ENCODE measurements at places on chromosomes 5 and 9.
A peak's percentile ranks its signal among the peaks of the same experiment; 100 is the strongest.

DNA sequence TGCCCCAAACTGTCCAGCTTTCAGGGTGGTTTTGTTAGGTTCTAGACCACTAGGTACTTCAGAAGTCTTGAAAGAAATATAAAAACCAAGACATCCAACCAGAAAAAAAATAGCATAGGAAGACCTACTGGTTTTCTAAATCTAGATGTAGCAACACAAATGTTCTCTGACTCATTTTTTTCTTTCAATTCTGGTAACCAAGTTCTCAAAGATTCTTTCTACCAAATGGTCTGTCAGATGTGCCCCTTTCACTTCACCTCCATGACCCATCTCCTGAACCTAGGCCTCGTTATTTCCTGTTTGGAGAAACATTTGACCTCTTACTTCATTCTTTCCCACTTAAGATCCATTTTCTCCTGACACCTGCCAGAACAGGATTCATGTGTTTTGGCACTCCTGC, 355.3 kb downstream of the KIAA0825 start:
- DNase-seq = no peak

- no peak for DNase-seq
Measured at GRCh38 chr5:18179579-18179978, 545.3 kb downstream of the TAF11L14 start.

GRCh38 chr5:163633926-163634460, 128.6 kb downstream of the MAT2B start:
- no peak for DNase-seq

GRCh38 chr9:95268681-95269080, 48.8 kb downstream of the FANCC start:
- DNase-seq = peak; percentile 69

GRCh38 chr9:136245219-136246150, at the start of gene QSOX2:
Gene QSOX2, minus strand, starts transcription at chr9:136245812. Its CDS starts 9 bp downstream, at chr9:136245803.
- peak; percentile 46 for DNase-seq

DNA sequence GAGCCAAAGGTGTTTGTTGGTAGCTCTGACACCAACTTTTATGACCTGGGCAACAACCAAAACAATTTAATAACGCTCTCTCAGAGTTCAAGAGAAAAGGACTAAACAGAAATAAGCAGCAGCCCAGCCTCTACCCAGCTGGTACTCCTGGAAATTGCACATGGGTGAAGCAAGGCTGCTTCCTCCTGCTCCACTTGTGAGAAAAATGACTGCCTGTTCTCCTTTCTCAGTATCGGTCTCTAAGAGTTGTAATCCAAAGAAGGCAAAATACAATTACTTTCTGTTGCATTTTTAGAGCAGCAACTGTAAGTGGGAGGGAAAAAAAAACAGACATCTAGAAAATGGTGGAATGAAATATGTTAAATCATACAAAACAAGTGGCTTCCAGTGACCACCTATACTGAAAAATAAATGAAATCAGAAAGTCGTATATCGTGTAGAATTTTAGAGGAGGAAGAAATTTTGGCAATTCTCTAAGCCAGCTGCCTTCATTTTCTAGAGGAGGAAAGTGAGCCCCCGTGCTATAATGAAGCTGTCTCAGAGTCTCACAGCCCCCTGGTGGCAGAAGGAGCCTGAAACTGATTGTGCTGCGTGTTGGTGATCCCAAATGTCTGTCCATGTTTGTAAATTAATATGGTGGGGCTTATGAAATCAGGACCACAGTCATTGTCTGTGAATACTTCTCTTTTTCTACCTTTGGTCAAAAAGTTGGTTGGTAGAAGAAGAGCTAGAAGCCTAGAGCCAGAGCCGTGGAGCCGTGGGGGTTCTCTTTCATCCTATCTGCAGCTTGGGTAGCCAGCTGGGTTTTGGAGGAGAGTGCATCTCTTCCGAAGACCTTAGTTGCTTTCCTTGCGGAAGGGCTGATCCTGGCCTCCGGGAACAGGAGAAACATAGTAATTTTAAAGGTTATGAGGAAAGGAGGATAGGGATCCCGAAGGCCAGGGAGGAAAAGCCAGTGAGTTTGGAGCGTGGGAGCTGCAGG, 139.9 kb downstream of the PIP5K1B start:
- DNase-seq = peak; percentile 25

DNA sequence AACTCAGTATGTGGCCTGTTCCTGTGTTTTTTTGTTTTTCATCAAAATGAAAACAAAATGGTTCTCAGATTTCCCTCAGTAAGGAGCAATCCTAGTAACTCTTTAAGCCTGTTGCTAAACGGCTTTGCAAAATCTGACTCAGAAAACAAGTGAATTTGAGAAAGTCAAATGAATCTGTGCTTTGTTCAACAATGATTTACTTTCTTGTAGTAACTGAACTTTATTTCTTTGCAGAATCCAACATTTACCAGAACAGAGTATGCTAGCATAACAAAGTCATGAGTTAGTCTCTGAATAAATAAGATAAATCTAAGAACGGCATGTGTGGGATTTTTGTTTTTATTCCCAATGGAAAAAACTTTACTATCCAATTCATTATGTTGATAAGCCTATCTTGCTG, 93.8 kb downstream of the OXCT1 start:
- DNase-seq = no peak

DNA sequence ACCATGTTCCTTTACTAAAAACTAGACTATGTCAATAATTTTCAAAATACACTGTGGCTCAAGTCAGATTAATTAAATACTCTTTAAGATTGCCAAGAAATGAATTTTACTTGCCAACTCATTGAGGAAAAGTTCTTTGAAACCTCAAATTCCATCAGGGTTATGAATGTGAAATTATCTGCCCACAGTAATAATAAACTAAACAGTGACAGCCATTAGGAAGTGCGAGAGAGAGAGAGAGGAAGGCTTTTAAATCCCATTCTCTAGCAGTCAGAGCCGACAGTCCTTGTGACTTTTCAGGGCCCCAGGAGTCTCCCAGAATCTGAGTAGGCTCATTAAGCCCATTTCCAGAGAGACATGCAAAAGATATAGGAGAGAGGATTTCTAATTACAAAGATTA, 236.1 kb downstream of the MARCHF11 start:
- no peak for DNase-seq

DNA sequence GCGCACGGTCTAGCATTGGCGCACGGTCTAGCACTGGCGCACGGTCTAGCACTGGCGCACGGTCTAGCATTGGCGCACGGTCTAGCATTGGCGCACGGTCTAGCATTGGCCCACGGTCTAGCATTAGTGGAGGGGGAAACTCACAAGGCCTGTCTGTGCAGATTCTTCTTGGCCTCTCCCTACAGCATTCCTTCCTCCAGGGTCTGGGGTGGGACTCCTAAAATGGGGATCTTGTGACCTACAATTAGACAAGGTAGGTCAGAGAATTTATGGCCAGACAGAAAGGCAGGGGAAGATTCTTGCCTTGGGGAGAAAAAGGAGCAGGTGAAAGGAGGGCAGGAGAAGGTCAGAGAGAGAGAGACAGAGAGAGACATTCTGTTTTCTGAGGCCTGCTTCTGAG, 5.4 kb upstream of the GBGT1 start:
- DNase-seq = no peak

DNA sequence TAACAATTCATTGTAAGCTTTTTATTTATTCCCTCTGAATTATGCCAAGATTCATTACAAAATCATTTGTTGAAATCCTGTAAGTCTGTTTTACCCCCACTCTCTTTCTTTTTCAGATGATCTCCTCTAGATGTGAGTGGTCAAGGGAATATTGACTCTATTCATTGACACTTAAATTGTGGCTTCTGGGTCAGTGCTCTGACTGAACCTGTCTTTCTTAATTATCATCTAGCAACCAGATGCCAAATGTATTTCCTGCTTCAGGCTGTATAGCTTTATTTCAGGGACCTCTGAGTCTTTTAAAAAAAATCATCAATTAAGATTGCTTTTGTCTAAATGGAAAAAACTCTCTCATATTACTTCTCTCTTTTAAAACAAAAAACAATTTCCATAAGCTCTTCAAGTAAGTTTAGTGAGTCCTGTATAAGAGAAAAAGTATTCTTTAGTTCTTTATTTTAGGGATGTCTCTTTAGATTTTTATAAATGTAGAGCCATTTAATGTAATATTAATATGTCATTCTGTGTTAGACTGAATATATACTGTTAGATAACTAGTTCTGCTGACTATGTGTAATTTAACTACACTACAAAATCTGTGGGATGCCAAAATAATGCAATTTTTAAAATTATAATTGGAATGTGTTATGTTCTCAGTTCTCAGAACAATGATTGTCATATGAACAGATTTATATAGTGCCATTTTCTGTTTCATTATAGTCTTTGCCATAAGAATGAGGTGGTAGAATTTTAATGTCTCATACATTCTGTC, 645.8 kb upstream of the EDIL3 start:
- DNase-seq = no peak
